ENCODE measurements at places on chromosomes 6 and 20.

- no peak for DNase-seq
Measured at GRCh38 chr6:45436544-45437438, 59.1 kb upstream of the SUPT3H start.

DNA sequence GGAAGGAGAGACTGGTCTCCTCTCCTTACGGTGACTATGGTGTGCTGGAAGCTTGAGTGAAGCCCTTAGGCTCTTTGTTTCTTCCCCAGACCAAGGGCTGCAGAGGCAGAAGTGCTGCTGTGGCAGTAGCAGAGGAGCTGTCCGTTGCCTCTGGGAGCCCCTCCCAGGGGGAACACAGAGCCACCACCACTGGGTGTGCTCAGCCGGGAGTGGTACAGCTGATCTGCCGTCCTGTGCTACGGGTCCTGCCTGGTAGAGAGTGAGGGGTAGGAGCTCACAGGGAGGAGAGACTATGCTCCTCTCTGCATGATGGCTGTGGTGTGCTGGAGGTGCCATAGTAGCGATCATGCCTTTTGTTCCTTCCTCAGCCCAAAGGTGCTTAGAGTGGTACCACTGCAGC lies 318.7 kb downstream of the DOK5 start:
- no peak for DNase-seq

GRCh38 chr6:119259027-119259426 lies 90.5 kb downstream of the MAN1A1 start:
- no peak for DNase-seq

GRCh38 chr6:37603284-37603683 lies 94.4 kb downstream of the MDGA1 start:
- no peak for DNase-seq

- no peak for DNase-seq
Measured at GRCh38 chr6:130632277-130632676, 194.9 kb upstream of the SMLR1 start.

- no peak for DNase-seq
Measured at GRCh38 chr20:5195655-5196054, 68.8 kb downstream of the CDS2 start.

DNA sequence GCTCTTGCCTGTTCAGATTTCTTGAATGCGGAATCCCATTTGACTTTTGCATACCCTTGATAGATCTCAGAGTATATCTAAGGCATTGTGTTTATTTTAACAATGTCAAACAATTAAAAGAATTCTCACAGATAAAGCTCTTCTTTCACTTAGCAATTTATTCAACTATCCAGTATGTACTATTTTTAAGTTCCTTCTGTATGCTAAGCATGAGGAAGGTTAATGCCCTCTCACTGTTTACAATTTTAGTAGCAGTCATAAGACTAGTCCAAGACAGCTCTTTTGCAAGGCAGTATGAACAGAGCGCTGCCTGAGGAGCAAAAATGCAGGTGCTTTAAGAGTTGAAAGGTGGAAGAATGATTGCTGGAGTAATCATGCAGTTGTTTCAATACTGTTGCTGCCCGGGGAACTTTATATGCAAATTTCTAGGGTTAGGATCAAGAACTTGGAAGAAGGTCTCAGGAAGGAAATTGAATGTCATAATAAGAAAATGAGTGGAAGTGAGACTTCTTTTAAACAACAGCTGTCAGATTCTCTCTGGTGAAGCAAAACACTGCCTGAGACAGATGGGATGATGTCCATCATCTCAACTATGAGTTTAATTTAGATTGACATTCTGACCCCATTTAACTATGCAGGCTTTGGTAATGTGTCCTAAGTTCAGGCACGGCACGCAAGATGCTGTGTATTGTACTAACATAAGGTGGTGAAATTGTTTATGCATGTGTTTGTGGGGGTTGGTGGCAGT lies 1303.5 kb upstream of the CITED2 start:
- DNase-seq: no peak

GRCh38 chr6:109521080-109521479 lies 38.1 kb upstream of the ZBTB24 start:
- DNase-seq: no peak
